ENCODE measurements at places on chromosomes 6 and 20.

DNA sequence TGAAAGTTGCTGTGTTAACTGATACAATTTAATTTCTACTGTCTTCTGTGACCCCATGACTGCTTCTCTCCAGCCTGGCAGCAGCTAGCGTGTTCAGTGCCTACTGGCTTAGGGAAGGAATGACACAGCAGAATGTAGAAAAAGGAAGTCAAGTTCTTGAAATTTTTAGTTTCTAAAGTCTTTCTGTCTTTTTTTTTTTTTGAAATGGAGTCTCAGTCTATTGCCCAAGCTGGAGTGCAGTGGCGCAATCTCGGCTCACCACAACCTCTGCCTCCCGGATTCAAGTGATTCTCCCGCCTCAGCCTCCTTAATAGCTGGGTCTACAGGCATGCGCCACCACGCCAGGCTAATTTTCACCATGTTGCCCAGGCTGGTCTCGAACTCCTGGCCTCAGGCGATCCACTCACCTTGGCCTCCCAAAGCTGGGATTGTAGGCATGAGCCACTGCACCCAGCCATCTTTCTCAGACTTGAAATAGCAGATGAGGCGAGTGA is 39.3 kb downstream of the PCNA start:
- H3K4me1 ChIP-seq = no peaks in the 10 kb centered on the region
- no peaks in the 10 kb centered on the region for H3K27me3 ChIP-seq
- H3K36me3 ChIP-seq = peaks cover 2% of the 10 kb centered on the region

DNA sequence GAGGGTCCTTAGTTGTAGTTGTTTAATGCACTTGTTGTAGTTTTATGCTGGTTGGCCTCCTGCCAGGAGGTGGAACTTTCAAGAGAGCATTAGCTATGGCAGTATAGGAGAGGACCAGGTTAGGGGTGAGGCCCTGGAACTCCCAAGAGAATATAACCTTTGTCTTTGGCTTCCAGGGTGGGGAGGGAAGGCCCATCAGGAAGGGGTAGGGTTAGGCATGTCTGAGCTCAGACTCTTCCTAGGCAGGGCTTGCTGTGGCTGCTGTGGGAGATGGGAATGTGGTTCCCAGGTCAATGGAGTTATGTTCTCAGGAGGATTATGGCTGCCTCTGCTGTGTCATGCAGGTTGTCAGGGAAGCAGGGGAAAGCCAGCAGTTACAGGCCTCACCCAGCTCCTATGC is 20.0 kb upstream of the GABRR1 start:
- DNase-seq = no peak
- H3K27ac ChIP-seq = no peak overlapping the region
- no peaks in the 10 kb centered on the region for H3K4me1 ChIP-seq

DNA sequence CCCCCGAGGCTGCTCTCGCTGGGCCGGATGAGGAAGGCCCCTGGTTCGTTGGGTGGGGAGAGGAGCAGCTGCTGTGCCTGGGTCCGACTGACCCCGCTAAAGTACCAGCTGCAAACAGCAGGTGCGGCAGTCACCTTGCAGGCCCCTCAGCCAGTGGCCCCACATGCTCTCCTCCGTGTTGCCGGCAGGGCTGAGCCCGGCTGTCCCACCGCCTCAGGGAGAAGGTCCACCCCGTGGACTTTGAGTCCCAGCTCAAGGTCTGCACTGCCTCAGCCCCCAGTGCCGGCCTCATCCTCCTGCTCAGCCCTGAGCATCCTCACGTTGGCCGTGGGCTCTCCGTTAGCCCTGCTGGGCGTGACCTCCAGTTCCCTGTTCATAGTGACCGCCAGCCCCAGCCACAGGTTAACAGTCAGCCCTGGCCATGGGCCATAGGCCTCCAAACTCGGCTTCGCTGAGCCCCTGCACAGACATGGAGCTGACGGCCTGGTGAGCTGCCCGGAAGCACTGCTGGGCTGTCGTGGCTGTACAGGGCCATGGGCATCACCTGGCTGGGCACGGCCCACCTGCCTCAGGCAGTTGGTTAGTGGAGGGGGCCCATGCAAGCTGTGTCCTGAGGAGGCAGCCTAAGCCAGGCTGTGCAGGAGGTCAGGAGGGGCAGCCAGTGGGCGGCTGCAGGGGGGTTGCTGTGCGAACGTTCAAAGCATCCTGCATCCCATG is 3.1 kb downstream of the SRMS start:
- peaks cover 80% of the 10 kb centered on the region for H3K27me3 ChIP-seq
- no peaks in the 10 kb centered on the region for H3K36me3 ChIP-seq
- H3K4me3 ChIP-seq = no peak overlapping the region
- no peak for DNase-seq
- H3K27ac ChIP-seq = no peak overlapping the region

- no peaks in the 10 kb centered on the region for H3K4me1 ChIP-seq
- no peak overlapping the region for H3K4me3 ChIP-seq
- no peaks in the 10 kb centered on the region for H3K27me3 ChIP-seq
- H3K27ac ChIP-seq = no peak overlapping the region
- no peaks in the 10 kb centered on the region for H3K36me3 ChIP-seq
- no peak for DNase-seq
Observed at GRCh38 chr6:3999800-4000661, 78.9 kb downstream of the FAM217A start.

GRCh38 chr20:62475027-62475771 is 596 bp downstream of the GATA5 start:
- H3K27ac ChIP-seq = no peak overlapping the region
- peaks cover 25% of the 10 kb centered on the region for H3K4me1 ChIP-seq
- no peak for DNase-seq
- H3K27me3 ChIP-seq = peaks cover 91% of the 10 kb centered on the region
- H3K4me3 ChIP-seq = peak overlapping the region; percentile 36

DNA sequence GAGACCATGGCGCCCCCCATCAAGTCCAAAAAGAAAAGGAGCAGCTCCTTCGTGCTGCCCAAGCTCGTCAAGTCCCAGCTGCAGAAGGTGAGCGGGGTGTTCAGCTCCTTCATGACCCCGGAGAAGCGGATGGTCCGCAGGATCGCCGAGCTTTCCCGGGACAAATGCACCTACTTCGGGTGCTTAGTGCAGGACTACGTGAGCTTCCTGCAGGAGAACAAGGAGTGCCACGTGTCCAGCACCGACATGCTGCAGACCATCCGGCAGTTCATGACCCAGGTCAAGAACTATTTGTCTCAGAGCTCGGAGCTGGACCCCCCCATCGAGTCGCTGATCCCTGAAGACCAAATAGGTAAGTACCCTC is 41.7 kb upstream of the NAA20 start:
- no peak for DNase-seq
- H3K36me3 ChIP-seq = peaks cover 13% of the 10 kb centered on the region
- H3K27me3 ChIP-seq = no peaks in the 10 kb centered on the region
- H3K27ac ChIP-seq = peak overlapping the region; percentile 85
- peak overlapping the region; percentile 68 for H3K4me3 ChIP-seq

DNA sequence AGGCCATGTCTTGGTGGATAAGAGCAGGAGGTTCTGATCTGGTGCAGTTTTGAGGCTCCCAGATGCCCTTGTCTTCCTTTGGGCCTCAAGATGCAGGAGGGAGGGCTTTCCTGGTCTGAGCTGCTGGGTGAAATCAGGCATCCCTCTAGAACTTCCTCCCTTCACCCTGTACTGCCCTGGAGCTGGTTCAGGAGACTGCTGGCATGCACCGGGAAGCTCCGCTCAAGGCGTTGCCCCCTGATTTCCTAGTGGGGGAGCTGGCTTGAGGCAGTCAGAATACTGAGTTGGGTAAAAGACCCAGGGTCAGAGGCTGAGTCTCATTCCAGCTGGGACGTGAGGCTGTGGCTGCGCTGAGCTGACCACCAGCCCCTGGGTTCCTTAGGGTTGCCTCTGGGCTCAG is 12.0 kb downstream of the PHACTR3 start:
- H3K36me3 ChIP-seq = no peaks in the 10 kb centered on the region
- no peak overlapping the region for H3K27ac ChIP-seq
- no peak overlapping the region for H3K4me3 ChIP-seq
- DNase-seq = no peak
- no peaks in the 10 kb centered on the region for H3K4me1 ChIP-seq
- peaks cover 41% of the 10 kb centered on the region for H3K27me3 ChIP-seq

DNA sequence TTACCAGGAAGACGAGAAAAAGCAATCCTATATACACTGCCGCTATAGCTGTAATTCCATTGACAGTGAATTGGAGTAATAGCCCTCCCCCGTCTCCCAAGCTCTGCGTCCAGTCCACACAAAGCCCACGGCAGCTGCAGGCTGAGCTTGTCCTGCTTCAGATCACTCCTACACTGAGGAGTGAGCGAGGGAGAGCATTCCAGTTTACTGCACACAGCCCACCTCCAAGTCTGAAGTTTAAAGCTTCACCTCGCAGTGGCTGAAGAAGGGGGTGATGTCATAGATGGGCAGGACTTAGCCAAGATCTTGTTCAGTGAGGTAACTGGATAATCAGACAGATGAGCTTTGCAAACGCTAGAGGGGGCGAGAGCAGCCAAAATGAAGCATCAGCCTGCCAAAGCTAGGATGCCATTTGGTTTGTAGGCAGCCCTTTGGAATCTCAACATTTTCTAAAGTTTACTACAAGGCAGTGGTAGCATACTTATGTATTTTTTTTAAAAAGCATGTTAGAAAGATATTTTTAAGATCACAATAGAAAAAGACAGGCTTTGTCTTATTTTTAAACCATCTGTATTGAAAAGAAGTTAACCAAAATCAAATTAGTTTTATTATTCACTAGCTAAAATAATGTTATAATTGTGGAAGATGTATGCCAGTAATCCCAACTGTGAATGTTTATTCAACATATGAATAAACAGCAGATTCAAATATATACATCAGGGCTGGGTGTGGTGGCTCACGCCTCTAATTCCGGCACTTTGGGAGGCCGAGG is at the start of gene FLRT3:
Gene FLRT3, minus strand, starts transcription at position 213 of the 772 bp plus-strand sequence. CDS start 10,106 bp downstream, outside the sequence.
- H3K4me3 ChIP-seq = peak within 1 kb of the TSS; percentile 50
- no peaks in the 10 kb centered on the region for H3K27me3 ChIP-seq
- peak; percentile 72 for DNase-seq
- H3K4me1 ChIP-seq = no peaks in the 10 kb centered on the region

DNA sequence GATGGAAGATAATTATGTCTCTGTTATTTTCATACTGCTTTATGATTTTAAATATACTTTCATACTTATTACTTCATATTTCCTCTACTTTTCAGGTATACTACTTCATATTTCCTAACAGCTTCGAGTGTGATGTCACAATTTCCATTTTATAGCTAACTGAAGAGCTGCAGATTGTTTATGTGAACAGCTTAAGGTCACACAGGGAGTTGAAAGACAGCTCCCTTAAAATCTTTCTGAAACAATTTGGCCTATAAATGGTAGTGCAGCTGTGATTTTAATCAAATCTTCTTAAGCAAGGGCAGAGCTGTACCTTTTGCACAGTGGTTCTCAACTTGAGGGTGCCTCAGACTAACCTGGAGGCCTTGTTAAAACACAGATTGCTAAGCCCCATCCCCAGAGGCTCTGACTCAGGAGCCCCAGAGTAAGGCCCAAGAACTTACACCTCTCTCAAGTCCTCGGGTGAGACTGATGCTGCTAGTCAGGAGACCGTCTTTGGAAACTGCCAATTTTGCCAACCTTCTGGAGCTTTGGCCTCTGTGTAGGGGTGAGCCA is 347.0 kb upstream of the HSF2 start:
- H3K27me3 ChIP-seq = no peaks in the 10 kb centered on the region
- H3K36me3 ChIP-seq = no peaks in the 10 kb centered on the region
- no peaks in the 10 kb centered on the region for H3K4me1 ChIP-seq

DNA sequence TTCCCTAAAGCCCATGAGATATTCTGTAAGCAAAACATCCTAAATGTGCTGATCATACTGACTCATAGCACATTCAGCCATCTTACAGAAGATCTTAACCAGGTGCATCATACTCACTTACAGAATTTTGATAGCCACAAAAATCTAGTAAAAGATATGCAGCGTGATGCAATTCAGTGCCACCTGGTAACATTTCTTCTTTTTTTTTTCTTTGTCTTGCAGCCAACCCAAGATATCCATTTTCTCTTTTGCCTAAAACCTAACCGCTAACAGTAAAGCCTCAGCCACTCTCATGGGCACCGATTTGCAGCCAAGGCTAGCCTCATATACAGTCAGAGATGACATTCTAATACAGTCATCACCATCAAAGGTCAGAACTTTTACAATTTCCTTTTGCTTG is 293.3 kb downstream of the HACE1 start:
- no peak overlapping the region for H3K4me3 ChIP-seq
- H3K27ac ChIP-seq = no peak overlapping the region
- H3K4me1 ChIP-seq = no peaks in the 10 kb centered on the region
- no peaks in the 10 kb centered on the region for H3K36me3 ChIP-seq

GRCh38 chr20:20225325-20226043 is 142.4 kb upstream of the INSM1 start:
- H3K27me3 ChIP-seq = no peaks in the 10 kb centered on the region
- H3K4me1 ChIP-seq = no peaks in the 10 kb centered on the region
- H3K27ac ChIP-seq = no peak overlapping the region
- H3K4me3 ChIP-seq = no peak overlapping the region

DNA sequence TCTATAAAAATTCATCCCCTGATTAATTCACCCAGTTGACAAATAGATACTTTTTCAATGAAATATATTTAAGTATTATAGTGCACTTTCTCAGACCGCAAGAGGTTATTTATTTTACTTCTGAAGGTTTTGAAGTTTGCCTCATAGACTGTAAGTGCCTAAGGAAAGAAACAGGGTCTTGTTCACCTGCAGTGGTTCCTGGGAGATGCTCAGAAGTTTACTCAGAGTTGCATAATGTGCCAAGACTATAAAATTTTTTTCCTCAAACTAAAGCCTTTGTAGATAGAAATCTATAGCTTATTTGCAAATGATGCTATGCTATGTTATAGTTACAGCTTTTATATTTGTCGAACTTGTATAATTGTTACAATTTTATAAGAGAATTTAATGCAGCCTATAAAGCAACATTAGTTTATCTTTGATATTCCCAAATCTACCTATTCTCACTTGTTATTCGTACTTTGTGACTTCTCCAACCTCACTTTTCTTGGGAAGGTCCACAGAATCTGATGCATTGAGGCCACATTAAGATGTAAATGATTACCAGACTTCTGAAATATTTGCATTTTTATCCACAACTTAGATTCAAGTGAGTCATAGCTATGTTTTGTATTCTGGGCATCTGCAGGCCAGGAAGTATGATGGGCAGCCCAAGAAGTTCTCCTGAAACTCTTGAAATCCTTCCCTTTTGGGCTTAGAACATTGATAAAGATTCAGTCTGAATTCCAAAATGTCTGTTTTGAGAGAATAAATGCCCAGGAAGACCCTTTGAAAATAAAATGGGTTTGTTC is 35.7 kb downstream of the KCNQ5 start:
- H3K4me3 ChIP-seq = no peak overlapping the region
- no peaks in the 10 kb centered on the region for H3K27me3 ChIP-seq
- DNase-seq = no peak
- H3K4me1 ChIP-seq = no peaks in the 10 kb centered on the region
- H3K36me3 ChIP-seq = no peaks in the 10 kb centered on the region
- no peak overlapping the region for H3K27ac ChIP-seq

GRCh38 chr6:32603888-32604287 is 14.2 kb upstream of the HLA-DRB1 start:
- H3K36me3 ChIP-seq = no peaks in the 10 kb centered on the region
- H3K27me3 ChIP-seq = no peaks in the 10 kb centered on the region
- H3K4me3 ChIP-seq = no peak overlapping the region

DNA sequence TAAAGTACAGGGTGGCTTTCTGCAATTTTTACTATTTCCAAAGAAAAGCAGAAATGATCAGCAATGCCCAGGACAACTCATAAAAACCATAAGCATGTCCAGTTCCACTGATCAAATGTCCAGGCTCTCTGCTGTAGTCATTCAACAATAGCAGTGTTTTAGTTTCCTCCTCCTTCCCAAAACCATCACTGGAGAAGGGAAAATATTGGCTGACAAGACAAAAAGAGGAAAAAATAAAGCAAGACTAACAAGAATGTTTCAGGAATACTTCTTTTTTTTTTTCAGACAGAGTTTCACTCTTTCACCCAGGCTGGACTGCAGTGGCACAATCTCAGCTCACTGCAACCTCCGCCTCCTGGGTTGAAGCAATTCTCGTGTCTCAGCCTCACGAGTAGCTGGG is 2.2 kb downstream of the UQCC1 start:
- peaks cover 12% of the 10 kb centered on the region for H3K4me1 ChIP-seq
- no peak overlapping the region for H3K27ac ChIP-seq
- DNase-seq = no peak
- peaks cover 51% of the 10 kb centered on the region for H3K36me3 ChIP-seq
- no peaks in the 10 kb centered on the region for H3K27me3 ChIP-seq

Measured in tibial artery (tissue), 4 donors.